ENCODE measurements at places on chromosomes 5 and 9. TPM values are rescaled to one million over a fixed set of nuclear protein-coding genes. Genes with fewer than 3 reads are reported as not detected.

The TMC1 gene
- total RNA-seq: not detected

The ACOT12 gene
- total RNA-seq: not detected

The PLEKHG4B gene
- not detected for total RNA-seq

The FCHO2 gene
- 0.16 TPM for total RNA-seq

The C5orf46 gene
- total RNA-seq: not detected

The SELENOP gene
- not detected for total RNA-seq

The TXNDC8 gene
- not detected for total RNA-seq

The FCN1 gene
- not detected for total RNA-seq

The FBN2 gene
- not detected for total RNA-seq

The PCAT7 gene
- total RNA-seq: not detected

The FOXD4L6 gene
- total RNA-seq: not detected

The ADGRD2 gene
- total RNA-seq: not detected

The PCDHGA12 gene
- 0.08 TPM for total RNA-seq

The B4GALT7 gene
- total RNA-seq: 20.0 TPM

The ITGA2 gene
- total RNA-seq: 1.7 TPM

The UBE2D2 gene
- total RNA-seq: 297 TPM

The ANKDD1B gene
- not detected for total RNA-seq

The CFAP157 gene
- total RNA-seq: not detected

The CEMIP2 gene
- total RNA-seq: 69.0 TPM

The FBXL7 gene
- total RNA-seq: not detected

The ARAP3 gene
- total RNA-seq: 4.1 TPM

The INPP5E gene
- total RNA-seq: 10.9 TPM

The LHX6 gene
- total RNA-seq: 0.12 TPM

The NR6A1 gene
- total RNA-seq: 1.3 TPM
